ENCODE measurements at places on chromosomes 12 and 14.

DNA sequence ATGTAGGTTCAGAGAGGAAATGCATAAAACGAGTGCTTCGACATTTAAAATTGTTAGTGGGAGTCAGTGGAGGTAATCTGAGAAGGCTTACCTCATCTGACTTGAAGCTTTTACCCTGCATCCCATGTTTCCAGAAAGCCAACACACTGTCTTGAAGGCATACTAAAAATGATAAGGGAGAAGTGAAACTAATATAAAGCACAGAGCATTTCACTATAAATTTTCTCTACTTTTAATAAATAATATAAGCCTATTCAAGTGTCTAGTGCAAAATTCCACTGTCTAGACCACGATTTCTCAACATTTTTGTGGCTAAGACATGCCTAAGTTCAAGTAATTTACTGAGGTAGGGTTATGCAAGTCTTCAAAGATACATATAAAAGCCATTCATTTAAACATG lies 29.1 kb upstream of the CDKL1 start:
- DNase-seq = no peak

- DNase-seq = peak; percentile 67
These were observed 54.3 kb downstream of the TTC9 start for GRCh38 chr14:70696026-70696425.

- no peak for DNase-seq
These were observed 34.0 kb downstream of the KITLG start for GRCh38 chr12:88546226-88546625.

DNA sequence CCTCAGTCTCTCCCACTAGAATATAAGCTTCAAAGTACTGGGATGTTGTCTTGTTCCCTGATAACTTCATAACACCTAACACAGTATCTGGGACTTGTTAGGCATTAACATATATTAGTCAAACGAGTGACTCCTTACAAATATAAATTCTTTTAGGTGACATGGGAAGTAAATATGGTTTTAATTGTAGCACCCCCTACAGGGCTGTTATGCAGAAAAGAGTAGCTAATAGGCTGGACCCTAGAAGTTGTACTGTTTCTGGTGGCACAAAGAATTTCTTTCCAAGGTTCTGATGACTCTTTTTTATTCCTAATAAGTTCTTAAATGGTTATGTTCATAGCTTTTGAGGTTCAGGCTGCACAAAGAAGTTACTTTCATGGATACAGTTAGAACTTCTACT lies 29.8 kb downstream of the GPATCH2L start:
- no peak for DNase-seq

- no peak for DNase-seq
These were observed 84.0 kb downstream of the TMCC3 start for GRCh38 chr12:94566345-94566744.

- no peak for DNase-seq
These were observed 123.5 kb downstream of the CAPZA3 start for GRCh38 chr12:18861287-18861858.

DNA sequence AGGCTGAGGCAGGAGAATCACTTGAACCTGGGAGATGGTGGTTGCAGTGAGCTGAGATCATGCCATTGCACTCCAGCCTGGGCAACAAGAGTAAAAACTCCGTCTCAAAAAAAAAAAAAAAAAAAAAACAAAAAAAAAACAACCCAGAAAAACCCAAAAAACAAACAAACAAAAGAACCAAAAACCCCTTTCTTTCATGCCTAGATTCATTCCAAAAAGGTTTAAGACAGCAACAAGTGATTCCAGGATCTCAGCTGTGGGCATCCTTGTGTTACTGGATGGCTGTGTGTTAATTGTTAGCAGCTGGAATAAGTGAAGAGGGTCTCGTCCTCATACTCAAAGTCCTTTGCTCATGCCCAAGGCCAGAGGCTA lies 9.4 kb downstream of the GPRC5A start:
- no peak for DNase-seq

DNA sequence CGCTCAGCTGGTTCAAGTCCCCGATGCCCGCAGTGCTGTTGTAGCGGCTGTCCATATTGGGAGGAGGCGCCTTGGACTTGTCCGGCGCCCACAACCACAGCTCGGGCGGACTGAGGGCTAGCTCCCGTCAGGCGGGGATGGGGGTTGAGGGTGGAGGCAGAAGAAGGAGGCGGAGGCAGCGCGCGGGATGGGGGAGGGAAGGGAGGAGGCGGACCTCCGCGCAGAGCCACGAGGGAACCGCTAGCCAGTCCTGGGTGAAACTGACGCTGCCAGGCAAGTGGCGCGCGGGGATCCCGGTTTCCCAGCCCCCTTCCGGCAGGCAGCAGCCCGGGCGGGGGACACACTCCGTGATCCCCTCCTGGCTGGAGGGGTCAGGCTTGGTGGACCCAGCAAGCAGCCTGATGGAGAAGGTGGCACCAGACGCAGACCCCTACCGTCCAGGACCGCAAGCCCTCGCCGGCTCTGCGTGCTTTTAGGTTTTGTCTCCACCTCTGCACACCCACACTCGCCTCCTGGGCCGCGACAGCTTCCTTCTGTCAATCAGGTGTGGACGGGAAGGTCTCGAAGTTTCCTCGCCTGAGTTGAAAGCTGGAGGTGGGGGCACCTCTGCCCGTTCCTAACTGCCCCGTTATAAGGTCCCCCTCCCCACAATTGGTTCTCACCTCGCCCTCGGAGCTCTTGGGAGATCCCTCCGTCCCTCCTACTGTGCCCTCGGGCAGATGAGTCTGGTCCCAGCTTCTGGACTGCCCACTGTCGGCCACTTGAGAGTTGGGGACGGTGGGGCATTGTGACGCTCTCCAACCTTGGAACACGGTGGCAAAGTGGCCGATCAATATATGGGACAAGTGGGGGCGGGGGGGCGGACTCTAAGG lies at the start of gene CPNE8:
Gene CPNE8, minus strand, starts transcription at position 112 of the 872 bp plus-strand sequence. Its CDS starts 57 bp downstream, at position 55.
- no peak for DNase-seq

DNA sequence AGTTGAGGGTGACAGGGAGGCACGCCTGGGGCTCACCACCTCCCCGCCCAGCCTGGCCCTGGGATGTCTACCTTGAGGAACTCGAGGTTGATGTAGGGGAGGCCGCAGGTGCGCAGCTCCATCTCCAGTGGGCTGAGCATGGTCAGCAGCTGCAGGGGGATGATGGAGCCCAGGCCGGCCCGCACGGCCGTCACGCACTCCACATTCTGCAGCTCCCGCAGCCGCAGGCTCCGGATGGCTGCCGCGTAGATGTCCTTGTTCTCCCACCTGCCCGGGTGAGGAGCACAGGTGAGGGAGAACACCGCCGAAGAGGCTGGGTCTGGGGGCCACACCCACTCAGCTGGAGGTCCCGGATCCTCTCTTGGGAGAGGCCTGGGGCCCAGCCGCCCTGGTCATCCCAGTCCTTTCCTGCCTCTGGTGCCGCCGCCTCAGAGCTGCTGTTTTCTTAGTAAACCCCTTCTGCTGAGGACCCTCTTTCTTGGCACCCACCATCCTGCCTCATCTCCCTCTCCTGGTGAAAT lies 38.2 kb downstream of the TRAFD1 start:
- no peak for DNase-seq

DNA sequence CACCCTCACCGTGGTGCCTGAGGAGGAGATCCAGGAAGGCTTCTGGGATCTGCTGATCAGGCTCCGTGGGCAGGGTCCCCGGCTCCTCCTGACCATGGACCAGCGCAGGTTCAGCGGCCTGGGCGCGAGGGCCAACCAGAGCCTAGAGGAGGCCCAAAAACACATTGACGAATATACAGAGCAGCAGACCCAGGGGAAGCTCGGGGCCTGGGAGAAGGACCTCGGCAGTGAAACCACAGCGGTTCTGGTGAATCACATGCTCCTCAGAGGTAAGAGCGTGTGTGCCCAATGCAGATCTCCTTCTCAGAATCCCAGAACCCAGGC lies 29.4 kb downstream of the SERPINA3 start:
- no peak for DNase-seq

GRCh38 chr12:41514907-41515306 lies 326.8 kb downstream of the PDZRN4 start:
- DNase-seq = no peak

- DNase-seq = no peak
These were observed 50.6 kb downstream of the DUSP16 start for GRCh38 chr12:12511895-12512711.

GRCh38 chr14:99812892-99813291 lies 19.7 kb downstream of the EML1 start:
- DNase-seq = no peak

DNA sequence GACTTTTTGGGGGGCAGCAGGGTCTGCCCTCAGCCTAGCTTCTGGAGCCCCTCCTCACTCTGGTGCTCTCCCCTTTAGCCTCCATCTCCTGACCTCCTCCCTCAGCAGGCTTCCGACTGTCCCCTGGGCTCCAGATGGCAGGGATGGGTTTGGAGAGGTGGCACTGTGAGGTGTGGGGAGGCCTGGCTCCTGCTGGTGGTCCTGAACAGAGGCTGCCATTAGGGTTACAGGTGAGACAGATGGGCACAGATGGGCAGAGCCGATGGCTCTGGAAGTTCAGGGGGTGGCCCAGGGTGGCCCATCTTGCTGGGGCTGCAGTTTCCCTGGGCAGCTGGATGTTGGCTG lies 68.5 kb upstream of the BEGAIN start:
- DNase-seq = no peak

All from NCI-H1417 (cell line).